CD4-positive, CD25-positive, alpha-beta regulatory T cell (primary cell): ENCODE measurements at places on chromosomes 2 and 18. TPM values are rescaled to one million over a fixed set of nuclear protein-coding genes. Genes with fewer than 3 reads are reported as not detected.

DNA sequence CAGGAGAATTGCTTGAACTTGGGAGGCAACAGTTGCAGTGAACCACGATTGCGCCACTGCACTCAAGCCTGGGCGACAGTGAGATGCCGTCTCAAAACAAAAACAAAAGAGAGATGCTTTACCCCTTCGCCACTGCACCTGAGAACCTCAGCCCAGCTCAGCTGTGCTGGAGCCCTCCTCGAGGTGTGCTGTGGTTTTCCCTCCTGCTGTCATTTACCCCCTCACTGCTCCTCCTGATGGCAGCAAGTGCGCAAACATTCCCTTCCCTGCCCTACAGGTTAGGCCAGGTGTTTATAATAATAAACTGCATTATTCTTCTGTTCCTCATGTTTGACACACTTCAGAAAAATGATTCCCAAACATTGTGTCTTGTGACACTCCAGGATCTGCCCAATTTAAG, 8.4 kb downstream of the FBXO36 start:
- no peak for DNase-seq
- no peaks in the 10 kb centered on the region for H3K27me3 ChIP-seq
- H3K27ac ChIP-seq: no peak overlapping the region
- H3K4me3 ChIP-seq: no peak overlapping the region
- H3K36me3 ChIP-seq: no peaks in the 10 kb centered on the region

DNA sequence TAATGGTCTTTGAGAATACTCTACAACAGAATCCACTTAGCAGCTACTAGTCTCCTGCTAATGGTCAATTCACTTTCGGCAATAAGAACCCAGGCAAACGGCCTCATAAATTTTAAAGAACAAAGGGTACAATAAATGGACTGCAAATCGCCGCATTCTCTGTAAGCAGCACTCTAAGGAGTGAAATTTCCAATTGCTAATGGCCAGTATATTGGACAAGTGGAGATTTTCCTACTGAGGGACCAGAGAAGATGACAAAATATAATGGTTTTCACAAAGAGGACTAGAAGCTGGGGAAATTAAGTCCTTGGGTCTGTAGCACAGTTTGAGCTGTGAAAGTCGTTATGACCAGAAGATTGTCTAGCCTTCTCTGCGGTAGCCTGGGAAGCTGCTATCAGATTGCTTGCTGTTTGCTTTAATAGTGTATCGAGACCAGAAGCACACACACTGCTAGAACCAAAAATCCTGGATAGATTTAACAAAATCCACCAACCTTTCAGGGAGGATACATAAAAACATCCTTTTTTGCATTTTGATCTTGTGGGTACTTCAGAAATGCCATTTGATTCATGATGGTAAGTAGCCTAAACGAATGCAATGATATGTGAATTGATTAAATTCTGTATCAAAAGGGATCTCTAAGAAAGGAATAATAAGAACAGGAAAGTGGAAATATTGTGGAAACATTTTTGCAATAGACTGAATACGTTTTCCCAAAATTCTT, 53.6 kb upstream of the ATP8B1 start:
- no peaks in the 10 kb centered on the region for H3K27me3 ChIP-seq
- no peak overlapping the region for H3K4me3 ChIP-seq
- H3K36me3 ChIP-seq: no peaks in the 10 kb centered on the region
- H3K4me1 ChIP-seq: no peaks in the 10 kb centered on the region

GRCh38 chr2:222878301-222878876, 17.6 kb downstream of the ACSL3 start:
- H3K36me3 ChIP-seq: no peaks in the 10 kb centered on the region
- DNase-seq: no peak
- no peaks in the 10 kb centered on the region for H3K27me3 ChIP-seq
- no peak overlapping the region for H3K4me3 ChIP-seq

DNA sequence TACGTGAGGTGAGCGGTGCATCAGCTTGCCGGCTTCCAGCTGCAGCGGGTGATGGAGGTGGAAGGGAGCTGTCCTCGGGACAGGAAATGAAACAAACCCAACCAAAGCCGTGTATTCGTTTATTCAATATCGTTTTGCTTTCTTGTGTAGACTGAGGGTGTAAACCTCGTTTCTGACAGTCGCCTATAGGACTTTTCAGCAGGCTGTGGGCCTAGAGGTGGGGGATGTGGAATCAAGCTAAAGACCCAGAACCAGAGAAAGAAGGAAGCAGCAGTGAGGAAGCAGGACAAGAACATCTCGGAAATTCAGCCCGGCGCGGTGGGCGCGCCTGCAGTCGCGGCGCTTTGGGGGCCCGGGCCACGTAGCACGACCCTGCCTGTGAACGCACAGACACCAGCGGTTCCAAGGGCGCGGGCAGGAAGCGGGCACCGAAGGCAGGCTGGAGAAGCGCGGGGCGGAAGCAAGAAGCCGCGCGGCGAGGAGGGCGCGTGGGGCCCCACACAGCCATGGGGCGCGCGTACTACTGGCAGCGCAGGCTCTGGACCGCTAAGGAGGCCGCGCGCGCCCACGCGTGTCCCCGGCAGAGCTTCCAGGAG, 755 bp upstream of the ATP9B start:
- peaks cover 7% of the 10 kb centered on the region for H3K27me3 ChIP-seq
- peak overlapping the region; percentile 77 for H3K4me3 ChIP-seq
- peaks cover 23% of the 10 kb centered on the region for H3K4me1 ChIP-seq
- peak; percentile 85 for DNase-seq
- no peaks in the 10 kb centered on the region for H3K36me3 ChIP-seq

DNA sequence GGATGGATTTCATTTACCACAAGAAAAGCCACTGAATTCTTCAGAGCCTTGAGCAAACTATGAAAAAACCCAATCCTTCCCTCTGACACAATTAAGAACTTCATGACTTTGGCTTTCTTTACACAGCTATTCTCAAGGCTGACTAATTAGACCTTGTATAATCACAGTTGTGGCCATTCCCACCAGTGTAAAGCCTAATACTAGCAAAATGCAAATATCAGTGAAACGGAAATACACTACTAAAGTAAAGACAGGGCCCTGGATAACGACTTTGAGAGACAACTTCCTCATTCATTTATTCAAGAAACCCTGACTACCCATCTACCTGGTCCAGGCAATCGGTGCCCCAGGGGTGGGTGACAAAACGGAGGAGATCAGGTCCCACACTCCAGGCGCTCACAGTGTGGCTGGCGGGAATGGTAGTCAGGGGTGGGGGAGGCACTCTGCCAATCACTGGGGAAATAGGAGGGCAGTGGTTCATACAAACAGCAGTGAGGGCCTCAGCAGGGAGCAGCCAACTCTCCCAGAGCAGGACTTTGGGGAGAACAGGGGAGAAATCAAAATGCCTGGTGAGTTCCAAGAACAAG, 28.1 kb downstream of the TMEM163 start:
- no peaks in the 10 kb centered on the region for H3K4me1 ChIP-seq
- H3K27me3 ChIP-seq: no peaks in the 10 kb centered on the region
- no peaks in the 10 kb centered on the region for H3K36me3 ChIP-seq
- no peak overlapping the region for H3K4me3 ChIP-seq
- DNase-seq: no peak

- H3K36me3 ChIP-seq: no peaks in the 10 kb centered on the region
- peaks cover 8% of the 10 kb centered on the region for H3K4me1 ChIP-seq
- H3K27me3 ChIP-seq: peaks cover 41% of the 10 kb centered on the region
- H3K27ac ChIP-seq: no peak overlapping the region
- no peak overlapping the region for H3K4me3 ChIP-seq
Observed at GRCh38 chr2:176104316-176105077, 2.6 kb upstream of the HOXD11 start.

DNA sequence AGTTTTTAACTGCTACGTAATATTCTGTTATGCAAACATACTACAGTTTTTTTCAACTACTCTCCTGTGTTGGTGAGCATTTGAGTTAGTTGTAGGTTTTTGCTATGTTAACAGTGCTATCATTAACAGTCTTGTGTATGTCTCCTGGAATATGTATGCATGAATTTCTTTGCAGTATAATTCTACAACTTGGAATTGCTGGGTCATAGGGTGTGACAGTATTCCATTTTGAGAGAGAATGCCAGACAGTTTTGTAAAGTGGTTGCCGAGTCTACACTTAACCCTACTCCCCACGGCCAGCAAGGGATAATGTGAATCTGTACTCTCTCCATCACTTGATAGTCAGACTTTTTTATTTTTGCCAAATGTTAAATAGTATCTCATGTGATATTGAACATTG, 67.1 kb downstream of the MALT1 start:
- peaks cover 73% of the 10 kb centered on the region for H3K36me3 ChIP-seq
- H3K4me1 ChIP-seq: no peaks in the 10 kb centered on the region
- H3K27me3 ChIP-seq: no peaks in the 10 kb centered on the region
- no peak overlapping the region for H3K4me3 ChIP-seq
- no peak overlapping the region for H3K27ac ChIP-seq
- DNase-seq: no peak

- peaks cover 41% of the 10 kb centered on the region for H3K4me1 ChIP-seq
- H3K27me3 ChIP-seq: no peaks in the 10 kb centered on the region
- peak overlapping the region; percentile 94 for H3K27ac ChIP-seq
- peak overlapping the region; percentile 97 for H3K4me3 ChIP-seq
Observed at GRCh38 chr2:186485576-186485870, 537 bp upstream of the ZC3H15 start.

- H3K4me3 ChIP-seq: no peak overlapping the region
- no peaks in the 10 kb centered on the region for H3K36me3 ChIP-seq
- H3K4me1 ChIP-seq: no peaks in the 10 kb centered on the region
- peaks cover 2% of the 10 kb centered on the region for H3K27me3 ChIP-seq
- no peak overlapping the region for H3K27ac ChIP-seq
- DNase-seq: no peak
Observed at GRCh38 chr2:9330612-9331270, 92.6 kb downstream of the ITGB1BP1 start.

GRCh38 chr18:54616220-54616848, 25.3 kb downstream of the DYNAP start:
- no peaks in the 10 kb centered on the region for H3K27me3 ChIP-seq
- H3K4me1 ChIP-seq: no peaks in the 10 kb centered on the region
- no peaks in the 10 kb centered on the region for H3K36me3 ChIP-seq
- H3K27ac ChIP-seq: no peak overlapping the region

DNA sequence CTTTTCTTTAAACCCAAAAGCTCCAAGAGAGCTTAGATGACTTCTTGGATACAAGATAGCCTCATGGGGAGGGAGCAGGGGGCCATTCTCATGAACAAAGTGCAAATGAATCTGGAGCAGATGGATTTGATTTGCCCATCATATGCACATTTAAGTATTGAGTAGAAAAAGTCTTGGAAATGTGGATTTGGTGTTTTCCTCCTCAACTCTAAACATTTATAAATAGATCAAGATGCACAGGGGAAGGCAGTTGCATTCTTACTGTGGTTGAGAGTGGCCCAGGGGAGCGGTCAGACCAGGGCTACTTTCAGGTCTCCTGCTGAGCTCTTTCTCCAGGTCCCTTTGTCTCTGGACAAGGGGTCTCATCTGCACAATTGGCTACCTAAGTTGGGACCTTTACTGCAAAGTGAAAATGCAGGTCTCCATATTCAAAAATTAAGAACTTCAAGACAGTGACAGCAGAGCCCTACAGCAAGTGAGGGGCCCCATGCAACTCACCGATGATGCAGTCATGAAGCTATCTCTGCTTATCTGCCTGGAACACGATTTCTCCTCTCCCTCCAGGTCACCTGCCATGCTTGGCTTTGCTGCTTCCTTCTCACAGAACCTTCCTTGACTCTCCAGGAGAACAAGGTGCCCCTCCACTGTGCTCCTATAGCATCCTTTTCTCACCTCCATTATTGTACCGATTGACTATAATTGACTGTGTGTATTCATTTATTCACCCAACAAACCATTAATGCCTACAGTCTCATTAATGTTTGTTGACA, 145.4 kb downstream of the LPIN1 start:
- no peak overlapping the region for H3K4me3 ChIP-seq
- no peak overlapping the region for H3K27ac ChIP-seq
- no peaks in the 10 kb centered on the region for H3K4me1 ChIP-seq
- H3K36me3 ChIP-seq: no peaks in the 10 kb centered on the region
- no peak for DNase-seq

DNA sequence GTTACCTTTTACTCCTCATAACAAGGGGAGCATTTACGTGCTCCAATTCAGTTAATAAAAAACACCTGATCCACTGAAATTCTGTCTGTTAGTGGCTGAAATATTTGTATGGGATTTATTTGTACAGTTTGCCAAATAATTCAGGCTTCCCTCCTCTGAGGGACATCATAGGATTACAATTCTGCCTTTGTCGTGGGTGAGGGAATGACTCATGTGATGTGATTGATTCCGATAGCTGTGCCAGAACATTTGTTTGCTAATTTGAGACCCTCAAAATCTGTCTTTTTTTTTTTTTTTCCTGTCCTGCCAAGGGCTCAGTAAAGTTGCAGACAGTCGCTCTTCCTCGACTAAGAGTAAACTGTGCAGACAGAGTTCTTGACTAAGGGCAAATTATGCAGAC, 612.6 kb upstream of the CDH2 start:
- H3K4me3 ChIP-seq: no peak overlapping the region
- H3K4me1 ChIP-seq: no peaks in the 10 kb centered on the region
- DNase-seq: no peak

- no peak overlapping the region for H3K4me3 ChIP-seq
- H3K4me1 ChIP-seq: no peaks in the 10 kb centered on the region
- no peaks in the 10 kb centered on the region for H3K36me3 ChIP-seq
- no peaks in the 10 kb centered on the region for H3K27me3 ChIP-seq
- no peak overlapping the region for H3K27ac ChIP-seq
- DNase-seq: no peak
Observed at GRCh38 chr18:77566604-77567003, 317.0 kb downstream of the GALR1 start.

- H3K4me1 ChIP-seq: no peaks in the 10 kb centered on the region
- no peak overlapping the region for H3K27ac ChIP-seq
- H3K27me3 ChIP-seq: no peaks in the 10 kb centered on the region
Observed at GRCh38 chr2:238771639-238772038, 76.2 kb upstream of the TWIST2 start.

- no peaks in the 10 kb centered on the region for H3K27me3 ChIP-seq
- no peaks in the 10 kb centered on the region for H3K4me1 ChIP-seq
- no peaks in the 10 kb centered on the region for H3K36me3 ChIP-seq
- no peak overlapping the region for H3K4me3 ChIP-seq
Observed at GRCh38 chr2:136250131-136250530, 132.2 kb upstream of the CXCR4 start.

Gene MDH1B
- not detected for total RNA-seq

Gene TTC39C
- 274 TPM for total RNA-seq

Gene HOXD12
- total RNA-seq: not detected

Gene CROCC2
- not detected for total RNA-seq

Gene APCDD1
- not detected for total RNA-seq

Gene TCF23
- not detected for total RNA-seq

Gene IGFBP5
- 0.05 TPM for total RNA-seq

Gene SERPINB12
- total RNA-seq: not detected

Gene BOLL
- total RNA-seq: not detected

Gene VSNL1
- not detected for total RNA-seq
